ENCODE measurements at places on chromosomes 11 and 22. TPM values are rescaled to one million over a fixed set of nuclear protein-coding genes. Genes with fewer than 3 reads are reported as not detected.
A peak's percentile ranks its signal among the peaks of the same experiment; 100 is the strongest.

GRCh38 chr11:56885177-56885576 is 103.5 kb upstream of the OR5AK2 start:
- DNase-seq = no peak

DNA sequence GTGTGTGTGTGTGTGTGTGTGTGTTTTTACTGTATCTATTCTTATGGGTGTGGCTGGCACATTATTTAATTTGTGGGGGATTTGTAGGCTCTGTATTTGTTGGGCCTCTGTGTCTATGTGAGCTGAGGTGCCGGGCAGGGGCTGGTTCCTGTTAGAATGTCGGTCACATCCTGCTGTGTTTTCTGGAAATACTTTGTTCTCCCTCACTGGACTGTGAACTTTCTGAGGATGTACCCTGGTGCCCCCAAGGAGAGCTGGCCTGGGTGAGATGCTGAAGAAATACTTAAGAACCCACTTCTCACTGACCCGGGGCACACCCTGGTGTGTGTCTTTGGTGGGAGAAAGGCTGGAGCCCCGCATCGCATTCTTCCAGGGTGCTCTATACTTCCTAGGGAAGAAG is 28.6 kb downstream of the KIAA1671 start:
- DNase-seq = no peak

Gene FAM111B
- not detected for total RNA-seq

DNA sequence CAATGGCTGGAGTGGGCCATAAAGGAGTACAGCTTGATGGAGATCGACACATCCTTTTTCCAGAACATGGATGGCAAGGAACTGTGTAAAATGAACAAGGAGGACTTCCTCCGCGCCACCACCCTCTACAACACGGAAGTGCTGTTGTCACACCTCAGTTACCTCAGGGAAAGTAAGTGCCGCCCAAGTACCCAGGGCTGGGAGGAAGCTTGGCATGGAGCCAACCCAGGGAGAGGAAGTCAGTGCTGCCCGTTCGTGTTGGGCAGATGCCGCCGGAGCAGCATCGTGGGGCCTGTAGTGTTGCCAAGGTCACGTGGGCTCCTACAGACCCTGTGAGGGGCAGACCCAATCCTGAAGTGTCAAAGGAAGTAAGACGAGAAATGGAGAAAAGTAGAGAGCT is 78.9 kb downstream of the FLI1 start:
- no peak for DNase-seq

DNA sequence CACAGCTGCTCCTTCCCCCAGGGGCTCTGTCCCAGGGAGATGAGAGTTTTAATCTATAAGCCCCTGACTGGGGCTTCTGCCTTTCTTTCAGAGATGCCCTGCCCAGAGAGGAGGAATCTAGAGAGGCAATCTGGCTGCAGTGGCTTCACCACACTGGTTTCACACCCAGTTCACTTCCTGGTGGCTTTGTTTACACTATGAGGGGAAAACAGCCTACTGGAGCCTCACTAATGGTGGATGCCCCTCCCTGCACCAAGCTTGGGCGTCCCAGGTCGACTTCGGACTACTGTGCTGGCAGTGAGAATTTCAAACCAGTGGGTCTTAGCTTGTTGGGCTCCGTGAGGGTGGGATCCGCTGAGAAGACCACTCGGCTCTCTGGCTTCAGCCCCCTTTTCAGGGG is 21.5 kb upstream of the MMP1 start:
- peak; percentile 50 for DNase-seq

DNA sequence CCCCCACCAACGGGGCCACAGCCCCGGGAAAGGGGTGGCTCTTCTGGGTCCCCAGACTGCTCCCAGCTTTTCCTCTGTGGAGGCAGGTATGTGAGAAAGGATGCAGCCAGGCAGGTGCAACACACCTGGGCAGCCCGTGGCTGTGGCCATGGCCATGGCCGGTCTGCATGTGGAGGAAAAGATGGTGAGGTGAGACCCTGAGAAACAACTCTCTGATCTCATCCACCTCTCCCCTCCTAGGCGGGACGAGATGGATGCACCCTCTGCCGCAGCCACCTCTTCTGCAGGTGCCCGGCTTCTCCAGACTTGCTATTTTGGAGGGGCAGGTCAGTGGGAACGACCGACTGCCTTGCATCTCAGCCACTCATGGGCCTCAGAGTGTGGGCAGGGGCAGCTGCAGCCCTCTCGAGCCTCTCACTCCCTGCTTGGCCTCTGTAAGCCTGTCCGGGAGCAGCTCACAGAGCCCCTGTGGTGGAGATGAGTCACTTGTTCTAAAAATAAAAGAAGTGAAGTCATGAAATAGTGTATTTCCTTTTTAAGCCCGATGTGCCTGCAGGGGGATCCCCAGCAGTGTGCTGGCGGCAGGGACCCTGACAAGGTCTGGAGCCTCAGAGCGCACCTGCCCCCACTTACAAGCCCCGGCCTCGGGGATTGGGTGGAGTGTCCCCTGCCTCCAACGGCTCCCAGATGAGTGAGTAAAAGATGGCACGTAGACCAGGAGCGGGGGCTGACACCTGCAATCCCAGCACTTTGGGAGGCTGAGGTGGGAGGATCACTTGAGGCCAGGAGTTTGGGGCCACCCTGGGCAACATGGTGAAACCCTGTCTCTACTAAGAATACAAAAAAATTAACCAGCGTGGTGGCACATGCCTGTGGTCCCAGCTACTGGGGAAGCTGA is 10.7 kb downstream of the SMIM38 start:
- DNase-seq = no peak

Gene MS4A15
- total RNA-seq = not detected

- no peak for DNase-seq
Measured at GRCh38 chr11:59766542-59767224, 11.5 kb downstream of the STX3 start.

DNA sequence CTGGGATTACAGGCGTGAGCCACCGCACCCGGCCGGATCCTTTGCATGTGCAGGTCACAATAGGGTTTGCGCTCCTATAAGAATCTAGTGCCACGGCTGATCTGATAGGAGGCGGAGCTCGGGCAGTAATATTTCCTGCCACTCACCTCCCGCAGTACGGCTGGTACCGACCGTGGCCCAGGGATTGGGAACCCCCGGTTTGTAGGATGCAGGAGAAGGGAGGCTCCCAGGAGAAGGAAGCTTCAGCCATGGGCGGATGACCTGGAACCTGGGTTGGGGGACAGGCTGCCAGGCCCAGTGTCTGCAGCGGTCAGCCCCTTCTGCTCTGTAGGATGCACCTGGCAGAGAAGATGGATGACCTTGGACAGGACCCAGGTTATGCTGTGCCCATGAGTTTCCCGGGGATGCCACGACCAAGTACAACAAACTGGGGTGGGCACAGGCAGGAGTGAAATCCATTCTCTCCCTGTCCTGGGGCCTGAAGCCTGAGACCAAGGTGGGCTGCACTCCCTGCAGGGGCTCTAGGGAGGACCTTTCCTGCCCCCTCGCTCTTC is 818.9 kb downstream of the BRD1 start:
- no peak for DNase-seq

- no peak for DNase-seq
Measured at GRCh38 chr11:121249039-121249663, 43.4 kb upstream of the SC5D start.

GRCh38 chr11:130179396-130180306 is 20.1 kb downstream of the ST14 start:
- DNase-seq = no peak

Gene LRRC55
- total RNA-seq = 1.4 TPM

GRCh38 chr11:125223901-125224361 is 59.4 kb downstream of the PKNOX2 start:
- no peak for DNase-seq

DNA sequence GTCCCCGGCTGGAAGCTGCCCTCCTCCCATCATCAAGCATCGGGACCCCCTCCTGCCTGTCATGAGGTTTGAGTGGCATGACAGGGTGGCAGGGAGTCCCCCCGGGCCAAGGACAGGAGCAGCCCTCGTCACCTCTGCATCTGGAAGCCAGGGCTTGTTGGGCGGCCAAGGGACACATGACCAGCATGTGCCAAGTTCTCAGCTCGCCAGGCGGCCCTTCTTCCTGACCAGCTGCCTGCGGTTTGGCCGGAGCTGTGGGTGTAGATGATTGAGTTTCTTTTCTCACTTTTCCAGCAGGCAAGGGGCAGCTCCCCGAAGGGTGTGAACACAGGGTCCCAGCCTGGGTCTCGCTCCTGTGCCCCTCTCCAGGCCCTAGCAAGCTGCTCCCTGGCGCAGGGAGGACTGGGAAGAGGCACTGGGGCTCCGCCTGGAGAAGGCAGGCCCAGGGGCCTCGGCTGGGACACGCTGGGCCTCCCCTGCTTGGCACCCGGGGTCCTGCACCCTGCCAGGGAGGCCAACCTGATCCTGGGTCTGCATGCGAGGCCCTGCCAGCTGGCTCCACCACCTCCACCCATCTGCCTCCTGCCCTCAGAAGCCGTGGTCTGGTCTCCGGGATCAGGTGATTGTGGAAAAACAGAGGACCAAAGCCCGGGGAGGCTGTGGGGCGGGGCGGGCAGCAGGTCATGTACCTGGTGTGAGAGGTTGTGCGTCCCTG is 13.4 kb downstream of the ARHGAP8 start:
- no peak for DNase-seq

- DNase-seq = no peak
Measured at GRCh38 chr11:58762284-58763119, 30.8 kb upstream of the GLYAT start.

GRCh38 chr11:12749442-12749841 is 75.2 kb downstream of the TEAD1 start:
- DNase-seq = no peak

Gene DGAT2
- 0.55 TPM for total RNA-seq

Gene PNPLA5
- not detected for total RNA-seq

DNA sequence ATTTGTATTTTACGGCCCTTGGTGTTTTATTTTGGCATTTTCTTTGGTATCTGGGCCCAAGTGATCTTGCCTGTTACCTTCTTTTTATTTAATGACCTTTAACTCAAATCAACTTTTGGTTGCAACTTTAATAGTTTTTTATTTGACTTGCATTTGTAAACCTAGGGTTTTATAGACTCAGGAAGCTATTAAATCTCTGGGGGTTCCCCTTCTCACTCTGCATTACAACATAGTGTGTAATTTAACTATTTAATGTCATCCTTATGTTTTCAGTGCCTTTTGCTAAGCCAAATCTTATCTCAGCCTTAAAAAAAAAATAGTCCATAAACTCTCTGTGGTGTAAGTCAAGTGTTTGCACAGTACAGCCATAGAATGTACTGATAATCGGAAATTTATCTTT is 3.4 kb downstream of the FJX1 start:
- no peak for DNase-seq

Gene DAGLA
- total RNA-seq = 1.8 TPM

- DNase-seq = no peak
Measured at GRCh38 chr11:105589346-105589745, 20.5 kb upstream of the GRIA4 start.

DNA sequence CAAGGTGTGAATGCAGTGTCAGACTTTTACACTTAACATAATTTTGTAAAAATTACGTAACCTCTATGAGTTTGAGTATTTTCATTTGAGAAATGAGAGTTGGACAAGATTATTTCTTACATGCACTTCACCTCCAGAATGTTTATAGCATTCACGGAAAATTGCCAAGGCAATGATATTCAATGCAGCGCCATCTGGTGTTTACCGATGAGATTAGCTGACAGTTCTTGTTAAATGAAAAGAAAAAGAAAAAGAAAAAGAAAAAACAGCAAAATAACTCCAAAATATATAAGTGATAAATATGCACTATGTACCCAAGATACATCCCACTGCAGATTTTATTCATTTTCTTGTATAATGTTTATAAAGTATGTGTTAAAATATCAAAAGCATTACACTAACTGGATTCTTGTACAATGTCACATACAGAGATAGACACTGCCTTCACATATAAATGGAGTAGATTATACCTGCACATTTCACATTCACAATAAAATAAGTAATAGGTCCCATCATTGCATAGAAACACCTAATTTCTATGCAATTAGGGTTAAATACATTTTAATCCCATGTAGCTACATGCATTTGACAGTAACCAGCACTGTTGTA is 976.3 kb upstream of the FAT3 start:
- no peak for DNase-seq

DNA sequence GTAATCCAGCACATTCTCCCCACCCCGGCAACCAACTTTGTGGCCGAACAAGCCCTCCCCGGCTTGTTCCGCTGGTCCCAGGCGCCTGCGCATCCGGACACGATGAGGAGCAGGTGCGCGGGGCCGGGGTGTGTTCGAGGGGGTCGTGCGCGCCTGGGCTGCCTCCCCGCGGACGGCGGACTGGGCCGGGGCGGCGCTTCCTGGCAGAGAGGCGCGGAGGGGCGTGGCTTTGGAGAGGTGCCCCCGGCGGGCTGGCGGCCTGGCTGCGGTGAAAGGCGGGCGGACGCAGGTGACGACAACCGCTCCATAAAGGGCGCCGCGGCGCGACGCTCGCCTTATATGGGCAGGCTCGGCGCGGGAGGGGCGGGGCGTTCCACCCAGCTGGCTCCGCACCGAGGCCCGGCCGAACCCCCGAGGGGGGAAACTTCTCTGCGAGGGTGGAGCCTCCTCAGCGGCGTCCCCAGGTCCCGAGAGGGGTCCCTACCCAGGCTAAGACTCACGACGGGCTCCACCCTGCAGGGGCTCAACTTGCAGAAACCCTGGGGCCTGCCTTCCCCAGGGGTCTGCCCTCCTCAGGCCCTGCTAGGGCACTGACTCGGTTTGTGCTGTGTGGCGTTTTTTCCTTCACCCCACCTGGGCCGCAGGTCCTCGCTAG is 26.4 kb downstream of the TXN2 start:
- DNase-seq = peak; percentile 97

- no peak for DNase-seq
Measured at GRCh38 chr11:130606178-130606577, 157.7 kb downstream of the ADAMTS15 start.

GRCh38 chr11:15985127-15985859 is 371.1 kb downstream of the SOX6 start:
- DNase-seq = no peak

Gene B3GAT1
- not detected for total RNA-seq

- no peak for DNase-seq
Measured at GRCh38 chr11:19711911-19712280, 741 bp upstream of the NAV2 start.

Gene RIC3
- 34.9 TPM for total RNA-seq

Gene GGTLC3
- total RNA-seq = not detected

GRCh38 chr22:45008186-45008681 is 1.6 kb downstream of the PHF21B start:
- DNase-seq = no peak

DNA sequence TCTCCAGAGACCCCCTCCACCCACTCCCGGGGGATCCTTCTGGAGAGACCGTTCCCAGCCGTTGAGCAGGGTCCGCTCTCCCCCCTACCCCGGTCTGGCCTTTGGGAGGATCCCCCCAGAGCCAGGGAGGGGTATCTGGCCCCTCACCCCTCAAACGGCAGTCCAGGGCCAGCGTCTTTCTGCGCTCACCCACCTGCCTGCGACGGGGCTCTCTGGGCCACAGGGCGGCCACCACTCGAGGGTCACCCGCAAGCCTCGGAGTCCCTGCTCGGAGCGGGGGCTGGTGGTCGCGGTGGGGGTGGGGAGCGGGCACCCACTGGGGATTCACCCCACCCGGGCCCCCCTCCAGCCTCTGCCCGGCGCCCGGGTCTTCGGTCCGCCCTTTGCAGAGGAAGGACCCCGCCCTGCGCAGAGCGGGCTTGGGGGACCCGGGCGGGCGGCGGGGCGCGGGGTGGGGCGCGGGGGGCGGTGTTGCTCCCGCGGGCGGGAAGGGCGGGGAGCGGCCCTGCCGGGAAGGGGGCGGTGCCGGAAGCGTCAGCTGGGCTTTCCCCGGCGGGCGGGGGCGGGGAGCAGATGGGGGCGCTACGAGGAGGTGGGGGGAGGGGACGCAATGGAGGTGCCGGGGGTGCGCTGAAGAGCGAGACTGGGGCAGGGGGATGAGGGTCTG is 16.6 kb downstream of the CRELD2 start:
- peak; percentile 93 for DNase-seq

GRCh38 chr11:21421711-21422329 is 752.4 kb downstream of the NELL1 start:
- no peak for DNase-seq

Gene NAALAD2
- 3.6 TPM for total RNA-seq

Gene ELF5
- not detected for total RNA-seq
